ENCODE measurements at places on chromosomes 13 and 19.

GRCh38 chr13:66273011-66273410, 957.1 kb downstream of the PCDH9 start:
- no peak for DNase-seq

DNA sequence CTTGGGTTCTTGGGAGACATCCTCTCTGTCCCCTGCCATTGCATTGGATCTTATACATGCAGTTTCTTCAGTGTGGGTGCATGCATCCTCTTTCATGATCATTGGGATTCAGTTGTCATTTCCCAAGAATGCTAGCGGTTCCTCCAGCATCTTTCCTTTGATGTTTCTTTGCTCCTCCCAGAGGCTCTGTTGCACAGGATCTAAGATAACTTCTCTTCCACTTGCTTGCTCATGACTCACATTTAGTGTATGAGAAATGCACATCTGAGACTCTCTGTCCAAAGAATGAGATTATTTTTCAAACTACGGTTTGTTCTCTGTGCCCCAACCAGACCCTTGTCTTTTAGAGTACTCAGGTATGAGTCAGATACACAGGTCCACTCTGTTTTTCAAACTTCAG, 197.1 kb downstream of the NDFIP2 start:
- no peak for DNase-seq

DNA sequence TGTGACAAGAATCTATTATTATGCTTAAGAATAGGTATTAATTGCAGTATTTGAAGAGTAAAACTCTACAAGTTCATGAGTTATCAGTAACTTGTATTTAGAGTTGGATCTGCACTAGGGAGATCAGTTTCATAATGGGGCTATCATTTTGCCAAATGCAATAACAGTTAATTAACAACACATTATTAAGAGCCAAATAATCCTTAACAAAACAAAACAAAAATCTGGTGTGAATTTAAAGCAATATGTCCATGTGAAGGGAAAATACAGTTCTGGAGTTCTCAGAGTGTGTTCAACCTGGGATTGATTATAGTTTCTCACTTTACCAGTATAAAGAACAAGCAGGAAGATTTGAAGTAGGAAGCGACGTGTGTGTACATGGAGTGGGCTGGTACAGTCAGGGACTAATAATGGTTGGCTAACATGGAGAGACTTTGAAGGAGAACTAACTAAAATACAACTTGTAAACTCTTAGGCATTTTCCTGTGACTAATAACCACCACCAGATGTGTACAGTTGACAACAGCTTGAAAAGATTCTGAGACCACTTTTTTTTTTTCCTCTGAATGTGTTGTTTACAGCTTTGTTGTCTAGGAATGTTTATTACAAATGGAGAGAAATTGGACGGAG, 58.5 kb downstream of the POSTN start:
- DNase-seq: no peak

- DNase-seq: no peak
Observed at GRCh38 chr19:50629801-50630200, 9.9 kb downstream of the SYT3 start.

- DNase-seq: no peak
Observed at GRCh38 chr19:32189956-32190706, 155.3 kb upstream of the ZNF507 start.

DNA sequence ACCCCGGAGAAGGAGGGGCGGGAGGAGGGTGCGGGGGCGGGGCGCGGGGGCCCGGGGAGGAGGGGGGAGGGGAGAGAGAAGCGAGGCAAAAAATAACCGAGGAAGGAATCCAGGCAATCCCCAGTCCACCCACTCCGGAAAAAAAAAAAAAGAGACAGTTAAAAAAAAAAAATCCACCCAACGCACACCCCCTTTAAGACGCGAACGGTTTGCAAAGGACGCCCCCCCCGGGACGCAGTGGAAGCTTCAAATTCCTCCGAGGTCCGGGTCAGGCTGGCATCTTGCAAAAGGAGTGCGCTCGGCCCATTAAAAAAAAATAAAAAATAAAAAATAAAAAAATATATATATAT, at the start of gene CACNA1A:
CACNA1A (minus strand) TSS at position 9 of the 350 bp plus-strand sequence. CDS start 255 bp downstream, outside the sequence.
- DNase-seq: no peak

DNA sequence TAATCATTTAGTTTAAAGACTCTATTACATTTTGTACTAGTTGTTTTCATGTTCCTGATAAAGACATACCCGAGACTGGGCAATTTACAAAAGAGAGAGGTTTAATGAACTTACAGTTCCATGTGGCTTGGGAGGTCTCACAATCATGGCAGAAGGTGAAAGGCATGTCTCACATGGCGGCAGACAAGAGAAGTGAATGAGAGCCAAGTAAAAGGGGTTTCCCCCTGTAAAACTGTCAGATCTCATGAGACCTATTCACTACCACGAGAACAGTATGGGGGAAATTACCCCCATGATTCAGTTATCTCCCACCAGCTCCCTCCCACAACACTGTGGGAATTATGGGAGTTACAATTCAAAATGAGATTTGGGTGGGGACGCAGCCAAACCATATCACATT, 129.2 kb downstream of the PAN3 start:
- DNase-seq: no peak

DNA sequence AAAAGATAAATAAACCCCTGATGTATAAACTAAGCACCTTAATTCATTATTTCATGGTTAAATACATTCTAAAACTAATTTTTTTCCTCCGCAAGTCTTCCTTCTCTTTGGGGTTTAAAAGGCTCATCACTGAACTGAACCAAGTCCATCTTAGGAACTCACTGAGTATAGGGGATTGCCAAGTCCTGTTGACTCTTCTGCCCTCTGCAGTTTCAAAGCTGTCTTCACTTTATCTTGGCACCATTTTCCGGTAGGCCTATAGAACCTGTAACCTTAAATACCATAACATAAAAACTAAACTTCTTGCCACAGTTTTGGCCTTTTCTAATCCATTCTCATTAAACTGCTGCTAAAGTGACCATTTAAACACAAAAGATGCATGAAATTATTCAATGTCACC, 66.5 kb upstream of the USPL1 start:
- DNase-seq: no peak

DNA sequence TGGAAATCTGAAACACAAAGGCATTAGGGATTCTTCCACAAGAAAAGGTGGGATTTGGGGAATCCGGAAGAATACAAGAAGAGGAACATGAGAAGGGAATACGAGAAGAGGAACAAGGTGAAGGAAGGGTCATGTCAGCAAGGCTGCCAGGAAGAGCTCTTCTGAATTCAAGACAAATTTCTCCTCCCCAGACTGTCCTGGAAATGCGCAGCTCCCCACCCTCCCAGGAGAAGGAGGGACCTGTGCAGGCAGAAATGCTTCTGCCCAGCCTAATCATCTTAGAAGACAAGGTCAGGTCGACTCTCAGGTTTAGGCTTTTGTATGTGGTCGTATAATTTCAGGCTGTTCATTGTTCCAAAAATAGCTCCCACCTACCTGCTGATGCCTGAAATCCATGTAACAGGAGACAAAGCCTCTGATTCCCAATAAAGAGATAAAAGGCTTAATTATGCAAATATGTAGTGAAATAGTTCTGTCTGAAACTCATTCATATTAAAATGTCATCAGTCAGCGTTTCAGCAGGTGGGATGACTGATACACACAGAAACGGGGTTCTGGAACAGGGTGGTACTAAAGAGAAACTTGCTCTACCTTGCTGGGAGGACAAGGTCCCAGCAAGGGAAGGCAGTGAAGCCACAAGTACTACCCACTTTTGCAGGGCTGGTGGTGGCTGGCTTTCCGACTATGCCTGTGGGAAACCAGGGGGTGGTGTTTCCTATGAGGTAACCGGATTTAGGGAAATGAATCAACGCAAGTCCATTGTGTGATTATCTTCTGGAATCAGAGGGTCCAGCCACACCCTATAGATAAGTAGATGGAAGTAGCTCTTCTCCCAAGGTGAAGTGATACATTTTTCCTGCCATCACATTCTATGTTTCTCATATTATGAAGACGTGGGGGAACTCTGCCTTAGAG, 76.1 kb downstream of the KL start:
- DNase-seq: no peak
